ENCODE measurements at places on chromosomes 4 and X.

DNA sequence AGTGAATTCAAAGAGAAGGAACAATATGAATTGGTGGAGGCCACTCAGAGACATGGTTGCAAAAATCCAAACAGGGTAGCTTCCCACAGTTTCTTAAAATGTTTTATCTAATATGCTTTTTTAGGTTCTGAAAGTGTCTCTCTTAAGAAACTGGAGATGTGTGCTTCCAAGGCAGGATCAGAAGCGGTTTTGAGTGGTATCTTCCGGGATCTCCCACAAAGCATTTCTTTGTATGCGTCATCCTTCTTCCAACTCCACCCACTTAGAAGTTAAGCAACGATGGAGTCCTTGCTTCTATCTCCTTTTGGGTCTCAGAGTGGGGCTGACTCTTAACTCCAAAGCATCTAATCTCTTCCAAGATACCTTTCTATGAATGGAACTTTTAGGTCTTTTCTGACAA is 196.7 kb downstream of the MID1 start:
- no peaks in the 10 kb centered on the region for H3K27me3 ChIP-seq
- DNase-seq = no peak
- no peak overlapping the region for H3K4me3 ChIP-seq
- H3K36me3 ChIP-seq = no peaks in the 10 kb centered on the region
- no peaks in the 10 kb centered on the region for H3K4me1 ChIP-seq

GRCh38 chrX:10597871-10598270 is 22.5 kb downstream of the MID1 start:
- no peaks in the 10 kb centered on the region for H3K36me3 ChIP-seq
- H3K4me3 ChIP-seq = no peak overlapping the region
- H3K4me1 ChIP-seq = no peaks in the 10 kb centered on the region
- no peak for DNase-seq
- H3K27ac ChIP-seq = no peak overlapping the region

GRCh38 chr4:85780664-85781063 is 305.7 kb downstream of the ARHGAP24 start:
- H3K27me3 ChIP-seq = no peaks in the 10 kb centered on the region
- no peak overlapping the region for H3K4me3 ChIP-seq
- H3K4me1 ChIP-seq = no peaks in the 10 kb centered on the region
- DNase-seq = no peak
- no peak overlapping the region for H3K27ac ChIP-seq

DNA sequence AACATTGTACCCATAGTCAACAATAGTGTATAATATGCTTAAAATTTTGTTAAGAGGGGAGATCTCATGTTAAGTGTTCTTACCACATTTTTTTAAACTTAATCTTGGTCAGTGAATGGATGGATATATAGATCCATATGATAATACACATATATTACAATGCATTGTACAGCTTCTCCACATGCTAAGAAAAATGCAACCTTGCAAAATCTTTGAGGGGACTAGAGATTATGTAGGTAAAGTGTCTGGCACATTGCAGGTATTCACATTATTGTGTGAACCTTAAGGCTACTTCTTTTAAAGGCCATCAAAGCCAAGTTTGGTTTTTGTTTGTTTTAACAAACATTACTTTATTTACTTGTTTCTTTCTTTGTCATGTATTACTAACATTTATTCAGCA is 10.4 kb upstream of the GPC3 start:
- no peak overlapping the region for H3K27ac ChIP-seq
- no peaks in the 10 kb centered on the region for H3K4me1 ChIP-seq
- H3K36me3 ChIP-seq = no peaks in the 10 kb centered on the region
- no peaks in the 10 kb centered on the region for H3K27me3 ChIP-seq

GRCh38 chr4:1985780-1986577 is 22.8 kb downstream of the NELFA start:
- H3K27ac ChIP-seq = no peak overlapping the region
- H3K36me3 ChIP-seq = peaks cover 98% of the 10 kb centered on the region
- H3K4me3 ChIP-seq = no peak overlapping the region

DNA sequence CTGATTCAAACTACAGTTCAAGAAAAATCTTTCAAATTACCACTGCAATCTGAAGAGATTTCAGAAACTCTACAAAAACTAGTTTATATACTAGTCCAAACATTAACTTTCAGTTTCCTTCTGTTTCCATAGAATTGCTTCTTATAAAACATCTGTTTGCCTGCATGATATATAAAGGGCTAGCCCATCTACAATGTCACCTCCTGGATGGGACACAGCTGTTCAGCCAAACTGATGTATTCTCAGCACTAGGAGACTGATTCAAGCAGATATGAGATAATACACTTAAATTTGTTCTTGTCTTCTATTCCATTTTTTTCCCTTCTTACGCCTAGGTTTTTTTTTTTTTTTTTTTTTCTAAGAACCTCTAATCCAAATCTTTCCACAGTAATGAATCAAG is 1569.7 kb upstream of the IGFBP7 start:
- H3K27ac ChIP-seq = no peak overlapping the region
- H3K36me3 ChIP-seq = no peaks in the 10 kb centered on the region
- H3K4me1 ChIP-seq = no peaks in the 10 kb centered on the region
- DNase-seq = no peak
- H3K4me3 ChIP-seq = no peak overlapping the region

DNA sequence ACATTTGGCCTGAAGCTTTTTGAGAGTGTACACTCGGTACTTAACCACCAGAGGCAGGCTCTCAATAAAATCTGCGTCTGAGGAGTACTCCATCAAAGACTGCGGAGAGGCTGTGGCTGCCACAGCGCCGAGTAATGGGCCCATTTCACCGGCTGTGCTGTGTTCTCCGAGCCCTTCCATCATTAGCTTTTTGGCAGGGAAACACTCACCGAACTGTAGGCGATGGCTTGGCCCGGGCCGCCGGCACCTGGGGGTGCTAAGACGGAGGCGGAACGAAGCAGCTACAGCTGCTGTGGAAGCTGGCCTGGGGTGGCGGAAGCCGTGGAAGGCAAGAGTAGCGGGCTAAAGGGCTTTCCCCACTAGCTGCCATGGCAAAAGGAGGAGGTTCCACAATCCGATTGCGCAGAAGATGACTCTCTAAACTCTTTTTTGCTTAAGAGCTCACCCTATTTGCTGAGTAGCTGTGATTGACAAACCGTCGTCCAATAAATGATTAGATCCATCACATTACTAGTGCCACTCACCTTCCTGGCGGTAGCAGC is 48.5 kb upstream of the PABPC1L2A start:
- H3K27ac ChIP-seq = no peak overlapping the region
- H3K36me3 ChIP-seq = no peaks in the 10 kb centered on the region
- H3K4me3 ChIP-seq = no peak overlapping the region
- H3K4me1 ChIP-seq = no peaks in the 10 kb centered on the region

DNA sequence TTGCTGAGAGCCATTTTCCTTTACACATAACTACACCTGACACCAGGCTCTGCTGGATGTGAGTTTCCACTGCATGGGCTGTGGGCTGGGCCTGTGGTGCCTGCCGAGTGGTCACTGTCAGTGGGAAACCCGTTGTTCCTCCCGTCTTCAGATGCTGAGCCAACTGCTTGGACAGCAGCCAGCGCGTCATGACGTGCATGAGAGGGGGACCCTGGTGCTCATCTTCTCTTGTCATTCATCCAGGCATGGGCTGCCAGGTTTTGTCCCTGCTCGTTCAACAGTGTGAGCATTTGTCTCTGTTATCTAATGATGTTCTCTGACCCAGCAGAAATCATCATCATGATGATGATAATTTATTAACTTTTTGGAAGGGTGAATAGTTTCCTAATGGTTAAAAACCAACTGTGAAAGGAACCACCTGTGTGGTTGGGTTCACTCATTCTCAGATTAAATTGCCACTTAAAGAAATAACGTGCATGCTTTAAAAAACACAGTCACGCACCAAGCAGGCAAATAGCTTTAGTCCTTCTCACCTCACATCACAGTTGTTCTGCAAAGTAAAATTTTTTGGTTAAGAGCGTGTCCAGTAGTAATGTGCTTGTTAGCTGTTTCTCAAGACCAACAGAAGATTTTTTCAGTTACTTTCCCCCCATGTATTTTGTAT is 19.9 kb upstream of the CLDN34 start:
- DNase-seq = no peak
- H3K4me1 ChIP-seq = no peaks in the 10 kb centered on the region
- no peak overlapping the region for H3K4me3 ChIP-seq
- no peak overlapping the region for H3K27ac ChIP-seq
- H3K36me3 ChIP-seq = no peaks in the 10 kb centered on the region

DNA sequence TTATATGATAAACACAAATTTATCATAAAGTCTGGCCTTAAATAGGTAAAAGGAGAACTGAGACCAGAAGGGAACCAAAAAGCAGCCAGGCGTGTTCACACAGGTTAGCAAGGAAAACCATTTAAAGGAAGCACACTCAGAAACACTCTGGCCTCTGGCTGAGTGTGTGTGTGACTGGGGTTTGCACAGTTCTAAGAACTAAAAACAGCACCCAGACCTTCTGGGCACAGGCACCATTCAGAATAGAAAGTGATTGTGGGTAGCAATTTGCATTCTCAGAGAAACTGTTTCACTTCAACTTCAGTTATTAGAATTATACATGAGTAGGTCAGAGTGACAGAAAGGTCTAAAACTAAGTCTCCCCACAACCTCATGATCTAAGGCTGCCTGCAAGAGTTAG is 10.0 kb downstream of the GPR82 start:
- DNase-seq = no peak
- H3K4me1 ChIP-seq = no peaks in the 10 kb centered on the region
- H3K27me3 ChIP-seq = no peaks in the 10 kb centered on the region
- no peak overlapping the region for H3K27ac ChIP-seq
- H3K4me3 ChIP-seq = no peak overlapping the region

DNA sequence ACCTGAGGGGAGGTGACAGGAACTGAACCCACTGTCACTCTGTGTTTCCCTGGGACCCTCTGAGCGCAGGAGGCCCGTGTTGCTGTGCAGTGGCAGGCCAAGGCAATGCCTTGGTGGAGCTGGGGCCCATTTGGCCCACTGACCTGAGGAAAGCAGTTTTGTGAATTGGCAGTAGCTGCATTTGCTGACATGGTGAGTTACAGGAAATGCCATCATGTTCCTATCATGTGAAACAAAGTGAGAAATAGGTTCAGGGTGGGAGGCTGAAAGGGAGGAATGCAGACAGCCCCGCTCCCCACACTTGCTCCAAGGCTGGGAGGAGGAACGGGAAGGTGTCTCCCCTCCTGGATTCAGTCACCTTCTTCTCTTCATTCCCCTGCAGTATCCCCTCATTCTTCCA is 146.1 kb downstream of the PTTG2 start:
- H3K36me3 ChIP-seq = peaks cover 28% of the 10 kb centered on the region
- H3K4me1 ChIP-seq = no peaks in the 10 kb centered on the region
- DNase-seq = no peak
- H3K4me3 ChIP-seq = no peak overlapping the region
- H3K27ac ChIP-seq = no peak overlapping the region

GRCh38 chr4:17535242-17535641 is 20.3 kb downstream of the CLRN2 start:
- H3K4me1 ChIP-seq = no peaks in the 10 kb centered on the region

DNA sequence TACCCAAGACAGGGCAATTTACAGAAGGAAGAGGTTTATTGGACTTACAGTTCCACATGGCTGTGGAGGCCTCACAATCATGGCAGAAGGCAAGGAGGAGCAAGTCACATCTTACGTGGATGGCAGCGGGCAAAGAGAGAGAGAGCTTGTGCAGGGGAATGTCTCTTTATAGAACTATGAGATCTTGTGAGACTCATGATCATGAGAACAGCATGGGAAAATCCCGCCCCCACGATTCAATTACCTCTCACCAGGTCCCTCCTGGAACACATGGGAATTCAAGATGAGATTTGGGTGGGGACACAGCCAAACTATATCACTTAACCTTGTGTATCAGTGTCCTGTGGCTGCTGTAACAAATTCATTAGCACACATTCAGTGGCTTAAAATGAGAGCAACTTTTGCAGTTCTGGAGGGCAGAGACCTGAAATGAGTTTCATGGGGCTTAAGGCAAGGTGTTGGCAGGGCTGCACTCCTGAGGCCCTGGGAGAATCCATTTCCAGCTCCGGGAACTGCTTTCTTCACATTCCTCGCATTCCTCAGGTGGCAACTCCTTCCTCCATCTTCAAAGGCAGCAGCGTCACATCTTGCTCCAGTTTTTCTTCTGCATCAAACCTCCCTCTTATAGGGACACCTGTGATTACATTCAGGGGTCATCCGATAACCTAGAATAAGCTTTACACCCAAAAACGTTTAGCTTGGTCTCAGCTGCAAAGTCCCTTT is 22.3 kb upstream of the NSG1 start:
- H3K27me3 ChIP-seq = no peaks in the 10 kb centered on the region
- H3K27ac ChIP-seq = no peak overlapping the region
- no peaks in the 10 kb centered on the region for H3K4me1 ChIP-seq

DNA sequence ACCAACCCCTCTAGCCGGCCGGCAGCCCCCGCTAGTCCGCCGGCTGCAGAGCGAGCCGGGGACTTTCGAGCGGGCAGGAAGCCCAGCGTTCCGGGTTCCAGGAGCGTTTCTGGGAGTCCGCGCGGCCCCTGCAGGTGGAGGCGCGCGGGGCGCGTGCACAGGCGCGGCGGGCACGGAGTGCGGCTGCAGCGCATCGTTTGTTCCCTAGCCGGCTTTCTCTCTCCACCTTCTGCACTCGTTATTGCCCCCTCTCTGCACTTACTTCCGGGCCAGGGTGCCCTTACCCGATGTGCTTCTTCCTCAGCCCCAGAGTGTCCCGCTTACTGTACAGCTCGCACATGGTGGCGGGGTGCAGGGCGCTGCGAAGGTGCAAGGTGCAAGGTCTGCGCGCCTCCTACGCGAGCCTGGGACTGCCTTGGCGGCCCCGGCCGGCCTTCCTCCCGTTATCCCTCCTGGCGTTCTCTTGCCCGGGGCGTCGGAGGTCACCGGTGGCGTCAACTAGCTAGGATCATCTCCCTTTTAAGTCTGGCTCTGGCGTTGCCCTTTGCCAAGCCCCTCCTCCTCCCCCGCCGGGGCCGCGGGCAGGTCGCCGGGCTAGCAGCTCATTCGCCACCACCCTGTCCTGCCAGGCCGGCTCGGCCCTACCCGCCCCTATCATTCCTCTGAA is at the start of gene ETNPPL:
TSS of gene ETNPPL (minus strand) at position 495 of the 667 bp plus-strand sequence. CDS start at position 340, 155 bp downstream.
- peaks cover 10% of the 10 kb centered on the region for H3K27me3 ChIP-seq
- no peaks in the 10 kb centered on the region for H3K36me3 ChIP-seq
- no peaks in the 10 kb centered on the region for H3K4me1 ChIP-seq

- H3K27ac ChIP-seq = no peak overlapping the region
- no peaks in the 10 kb centered on the region for H3K4me1 ChIP-seq
- no peak for DNase-seq
- H3K36me3 ChIP-seq = peaks cover 4% of the 10 kb centered on the region
- H3K27me3 ChIP-seq = no peaks in the 10 kb centered on the region
These were observed 55.0 kb downstream of the PAPSS1 start for GRCh38 chr4:107665001-107665400.

GRCh38 chr4:189202182-189202868 is 738.3 kb upstream of the FRG1 start:
- H3K27ac ChIP-seq = no peak overlapping the region
- H3K27me3 ChIP-seq = no peaks in the 10 kb centered on the region
- no peak overlapping the region for H3K4me3 ChIP-seq
- no peaks in the 10 kb centered on the region for H3K4me1 ChIP-seq

DNA sequence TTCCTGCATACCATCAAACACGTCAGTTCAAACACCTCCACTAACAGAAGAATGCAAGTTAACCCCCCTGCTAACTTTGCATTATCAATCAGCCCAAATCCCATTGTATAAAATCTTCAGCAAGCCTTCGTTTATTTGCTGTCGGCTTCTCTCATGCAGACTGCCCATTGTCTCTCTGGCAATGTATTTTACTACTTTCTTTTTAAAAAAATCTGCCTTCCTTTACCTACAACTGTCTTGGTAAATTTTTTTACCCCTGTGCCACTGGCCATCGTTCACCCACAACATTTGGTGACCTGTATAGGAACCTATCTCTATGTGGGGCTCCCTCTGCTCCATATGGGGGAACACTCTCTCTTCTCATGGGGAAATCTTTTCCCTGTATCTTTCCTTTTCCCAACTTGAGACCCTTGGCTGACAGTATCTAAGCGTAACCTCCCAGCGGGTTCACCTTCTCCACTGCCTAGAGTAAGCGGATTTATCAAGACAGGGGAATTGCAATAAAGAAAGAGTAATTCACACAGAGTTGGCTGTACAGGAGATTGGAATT is 244.6 kb downstream of the CPXCR1 start:
- no peaks in the 10 kb centered on the region for H3K36me3 ChIP-seq
- H3K27ac ChIP-seq = no peak overlapping the region
- H3K4me1 ChIP-seq = no peaks in the 10 kb centered on the region

All from effector memory CD4-positive, alpha-beta T cell (primary cell).